ENCODE measurements at places on chromosomes 3 and 15. TPM values are rescaled to one million over a fixed set of nuclear protein-coding genes. Genes with fewer than 3 reads are reported as not detected.

- no peak for DNase-seq
Measured at GRCh38 chr15:99989095-99989494, 255.9 kb upstream of the LYSMD4 start.

The KBTBD12 gene
- total RNA-seq = not detected

The CKMT1B gene
- total RNA-seq = 0.34 TPM

The BFSP2 gene
- total RNA-seq = not detected

- DNase-seq = no peak
Measured at GRCh38 chr3:196141052-196141865, 59.4 kb upstream of the TFRC start.

DNA sequence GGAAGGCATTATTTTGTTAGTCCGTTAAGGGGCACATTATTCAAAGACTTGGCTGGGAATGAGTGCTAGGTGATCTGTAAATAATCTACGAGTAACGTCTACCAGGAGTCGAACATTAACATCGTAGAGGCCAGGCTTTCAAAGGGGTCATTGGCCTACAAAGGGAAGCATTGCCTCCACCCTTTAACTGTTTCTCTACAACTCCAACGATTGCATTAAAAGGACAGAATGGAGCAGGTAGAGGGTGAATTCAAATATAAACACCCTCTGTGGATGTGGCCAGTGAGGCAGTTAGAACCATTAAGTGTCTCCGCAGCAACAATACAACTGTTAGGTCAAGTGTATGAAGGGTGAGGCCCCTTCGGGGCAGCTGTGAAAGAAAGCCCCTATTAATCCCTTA, 126.0 kb upstream of the LMOD3 start:
- DNase-seq = no peak

The TMEM207 gene
- not detected for total RNA-seq

DNA sequence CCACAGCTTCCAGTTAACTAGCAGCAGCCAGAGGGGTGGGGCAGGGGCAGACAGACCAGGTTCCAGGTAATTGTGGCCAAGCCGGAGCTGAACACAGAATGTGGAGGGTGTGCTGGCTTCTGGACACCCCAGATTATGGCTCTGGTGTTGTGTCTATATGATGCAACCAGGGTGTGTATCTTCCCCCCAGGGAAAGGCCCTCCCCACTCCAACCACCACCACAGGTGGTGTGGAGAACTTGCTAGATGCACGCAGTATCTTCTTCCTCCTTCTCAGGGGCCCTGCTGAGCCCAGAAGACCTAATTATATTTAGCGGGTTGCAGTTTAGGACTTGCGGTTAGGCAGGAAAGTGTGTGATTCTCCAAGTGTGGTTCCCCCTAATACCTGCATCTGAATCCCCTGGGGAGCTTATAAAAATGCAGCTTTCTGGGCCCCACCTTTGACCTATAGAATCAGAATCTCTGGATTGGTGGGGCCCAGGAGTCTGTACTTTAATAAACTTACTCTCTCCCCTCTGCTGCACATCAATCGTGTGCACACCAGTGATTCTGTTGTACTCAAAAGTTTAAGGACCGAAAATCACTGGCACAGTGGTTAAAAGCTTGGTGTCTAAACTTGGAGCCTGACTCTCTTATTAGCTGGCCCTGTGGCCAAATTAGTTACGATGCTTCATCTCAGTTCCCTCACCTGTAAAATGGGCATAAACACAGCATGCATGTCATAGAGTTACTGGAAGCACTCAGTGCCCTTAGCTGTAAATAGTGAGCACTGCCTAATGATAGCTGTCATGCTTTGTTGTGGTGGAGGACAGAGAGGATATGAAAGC, 379.1 kb upstream of the PROK2 start:
- no peak for DNase-seq

The HACD2 gene
- total RNA-seq = 25.5 TPM

DNA sequence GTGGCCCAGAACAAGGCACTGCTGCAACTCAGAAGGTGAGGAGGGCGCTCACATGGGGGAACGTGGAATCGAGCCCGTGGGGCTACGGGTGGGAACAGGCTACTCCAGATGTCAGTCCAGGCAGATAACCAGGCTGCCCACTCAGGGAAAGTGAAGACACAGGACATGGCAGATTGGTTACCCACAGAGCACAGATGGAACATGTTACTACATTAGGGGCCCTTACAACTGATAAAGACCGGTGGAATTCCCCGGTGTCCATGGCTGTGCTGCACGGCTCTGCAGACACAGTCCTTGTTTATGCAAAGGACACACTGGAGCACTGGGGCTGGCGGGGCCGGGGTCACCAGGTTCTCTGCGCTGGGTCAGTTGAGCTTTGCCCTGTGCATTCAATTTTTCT, 36.9 kb downstream of the PCSK6 start:
- no peak for DNase-seq

DNA sequence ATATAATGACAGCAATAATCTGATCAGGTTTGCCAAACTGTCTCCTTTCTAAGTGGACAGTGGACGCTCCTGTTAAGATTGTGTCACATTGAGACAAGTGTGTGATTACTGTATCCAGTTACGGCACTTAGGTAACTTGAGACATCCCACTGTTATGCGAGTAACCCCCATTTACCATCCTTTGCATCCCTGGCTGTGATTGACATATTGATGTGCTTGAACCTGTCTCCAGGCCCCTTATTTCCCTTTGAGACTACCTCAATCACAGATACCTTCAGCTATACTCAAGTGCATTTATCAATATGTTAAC, 785.2 kb downstream of the NR2F2 start:
- DNase-seq = no peak

GRCh38 chr3:142977399-142977728, 13.9 kb upstream of the PAQR9 start:
- DNase-seq = no peak

DNA sequence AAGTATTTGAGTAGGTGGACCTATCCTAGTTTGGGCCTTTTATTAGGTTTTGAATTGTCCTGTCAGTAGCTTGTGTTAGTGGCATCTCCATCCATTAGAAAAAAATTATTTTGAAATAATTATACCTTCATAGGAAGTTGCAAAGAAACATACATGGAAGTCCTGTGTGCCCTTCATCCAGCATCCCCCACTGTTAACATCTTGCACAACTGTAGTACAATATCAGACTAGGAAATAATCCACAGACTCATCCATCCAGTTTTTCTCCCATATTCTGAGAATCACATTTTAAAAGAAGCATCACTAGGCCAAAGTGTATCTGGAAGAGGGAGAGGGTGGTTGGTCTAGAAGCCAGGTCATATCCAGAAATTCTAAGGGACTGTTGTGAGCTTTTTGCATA, 155.5 kb upstream of the ROPN1 start:
- no peak for DNase-seq

- DNase-seq = no peak
Measured at GRCh38 chr3:141737093-141737492, 1.0 kb upstream of the RNF7 start.

- DNase-seq = no peak
Measured at GRCh38 chr15:96586901-96587300, 256.4 kb downstream of the NR2F2 start.
